ENCODE measurements at places on chromosomes 4 and X. TPM values are rescaled to one million over a fixed set of nuclear protein-coding genes. Genes with fewer than 3 reads are reported as not detected.

CRMP1 gene
- 2.4 TPM for total RNA-seq

S100P gene
- total RNA-seq: not detected

MGARP gene
- total RNA-seq: not detected

IBSP gene
- total RNA-seq: not detected

ANOS1 gene
- total RNA-seq: under 0.01 TPM

GPR34 gene
- total RNA-seq: not detected

FDCSP gene
- total RNA-seq: not detected

NEUROG2 gene
- not detected for total RNA-seq

MTMR8 gene
- total RNA-seq: 0.17 TPM

SLIT2 gene
- total RNA-seq: 0.65 TPM

ITM2A gene
- 79.4 TPM for total RNA-seq

Data from dermis lymphatic vessel endothelial cell (primary cell).